Nucleus accumbens (tissue), 56 donors: ENCODE measurements at places on chromosomes 5 and 9.

DNA sequence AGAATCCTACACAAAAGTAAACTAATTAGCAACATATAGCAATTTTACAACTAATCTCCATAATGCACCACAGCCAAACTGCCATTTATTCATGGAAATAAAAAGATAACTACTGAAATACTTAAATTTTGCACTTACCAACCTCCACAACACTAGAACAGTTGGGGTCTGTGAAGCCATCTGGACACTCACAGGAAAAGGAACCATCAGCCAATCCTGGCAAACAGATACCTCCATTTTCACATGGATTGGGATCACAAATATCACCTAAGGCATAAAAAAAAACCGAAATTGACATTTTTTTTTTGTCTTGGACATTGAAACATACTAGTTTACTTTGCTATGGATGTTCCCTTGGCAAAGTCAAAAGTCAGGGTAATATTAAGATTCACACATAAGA is 130.7 kb downstream of the EDIL3 start:
- no peak for DNase-seq

DNA sequence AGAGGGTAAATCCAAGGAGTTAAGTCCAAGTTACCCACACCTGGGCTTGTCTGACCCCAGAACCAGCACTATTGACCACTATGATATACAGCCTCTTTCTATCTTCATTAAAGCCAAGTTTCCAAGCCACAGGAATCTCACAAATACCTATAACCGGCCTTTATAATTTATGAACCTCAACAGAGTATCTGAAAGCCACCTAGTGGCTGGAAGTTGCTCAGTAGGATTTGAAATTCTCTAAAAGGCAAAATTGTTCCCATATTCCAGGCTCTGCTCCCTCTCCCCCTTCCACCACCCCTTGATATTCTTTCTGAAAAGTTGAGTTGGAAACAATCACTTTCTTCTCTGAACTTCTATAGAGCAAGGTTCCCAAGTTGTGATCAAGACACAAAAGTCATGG is 106.4 kb upstream of the GPR151 start:
- DNase-seq: no peak

DNA sequence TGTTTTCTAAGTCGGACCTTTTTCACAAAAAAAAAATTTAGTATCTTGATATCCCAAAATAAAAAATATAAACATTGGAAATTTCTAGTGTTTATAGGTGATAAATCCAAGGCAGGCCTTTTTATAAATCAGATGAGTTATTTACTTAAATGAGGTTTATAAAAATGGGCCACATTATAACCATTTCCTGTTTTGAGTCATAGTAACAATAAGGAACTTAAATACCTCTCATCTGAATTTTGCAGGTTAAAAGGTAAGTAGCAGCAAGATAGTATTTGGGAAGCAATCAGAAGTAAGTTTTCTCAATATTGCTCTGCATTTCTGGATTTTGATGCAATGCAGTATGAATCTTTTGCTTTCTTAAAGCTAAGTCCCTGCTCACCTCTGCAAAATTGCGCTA is 3.9 kb downstream of the SPTAN1 start:
- DNase-seq: no peak

- no peak for DNase-seq
Observed at GRCh38 chr9:91099436-91099835, 262.3 kb downstream of the AUH start.

GRCh38 chr5:145920542-145921210 is 15.7 kb upstream of the SH3RF2 start:
- DNase-seq: no peak

GRCh38 chr9:27367175-27367798 is 70.3 kb upstream of the EQTN start:
- no peak for DNase-seq

DNA sequence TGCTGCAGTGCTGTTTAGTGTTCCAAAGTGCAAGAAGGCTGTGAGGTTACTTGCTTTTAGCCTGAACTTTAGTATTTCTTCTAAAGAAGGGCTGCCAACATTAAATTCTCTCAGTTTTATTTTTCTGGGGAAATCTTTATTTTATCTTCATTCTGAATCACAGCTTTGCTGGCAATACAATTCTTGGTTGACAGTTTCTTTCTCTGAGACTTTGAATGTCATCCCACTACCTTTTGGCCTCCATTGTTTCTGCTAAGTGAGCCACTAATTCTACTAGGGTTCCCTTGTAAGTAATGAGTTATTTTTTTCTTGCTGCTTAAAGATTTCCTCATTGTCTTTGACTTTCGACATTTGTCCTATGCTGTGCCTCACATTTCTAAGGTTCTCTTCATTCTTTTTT is 32.4 kb upstream of the SUSD1 start:
- DNase-seq: no peak

DNA sequence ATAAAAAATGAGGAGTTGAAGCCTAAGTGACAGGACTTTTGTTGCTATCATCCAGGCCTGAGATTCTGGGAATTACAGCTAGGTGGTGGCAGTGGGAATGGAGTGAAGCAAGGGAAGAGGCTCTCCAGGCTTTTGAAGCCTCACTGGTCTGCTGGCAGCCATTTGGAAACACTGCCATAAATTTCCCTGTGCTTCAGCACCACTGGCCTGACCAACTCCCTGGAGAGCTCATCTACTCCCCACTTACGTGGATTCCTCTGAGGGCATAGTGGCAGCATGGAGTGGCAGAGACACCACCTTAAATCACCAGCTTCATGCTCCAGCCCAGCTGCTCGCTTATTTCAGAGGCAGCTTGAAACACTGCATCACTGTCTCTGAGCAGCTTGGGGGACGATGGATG is 518.2 kb downstream of the TLR4 start:
- DNase-seq: no peak

DNA sequence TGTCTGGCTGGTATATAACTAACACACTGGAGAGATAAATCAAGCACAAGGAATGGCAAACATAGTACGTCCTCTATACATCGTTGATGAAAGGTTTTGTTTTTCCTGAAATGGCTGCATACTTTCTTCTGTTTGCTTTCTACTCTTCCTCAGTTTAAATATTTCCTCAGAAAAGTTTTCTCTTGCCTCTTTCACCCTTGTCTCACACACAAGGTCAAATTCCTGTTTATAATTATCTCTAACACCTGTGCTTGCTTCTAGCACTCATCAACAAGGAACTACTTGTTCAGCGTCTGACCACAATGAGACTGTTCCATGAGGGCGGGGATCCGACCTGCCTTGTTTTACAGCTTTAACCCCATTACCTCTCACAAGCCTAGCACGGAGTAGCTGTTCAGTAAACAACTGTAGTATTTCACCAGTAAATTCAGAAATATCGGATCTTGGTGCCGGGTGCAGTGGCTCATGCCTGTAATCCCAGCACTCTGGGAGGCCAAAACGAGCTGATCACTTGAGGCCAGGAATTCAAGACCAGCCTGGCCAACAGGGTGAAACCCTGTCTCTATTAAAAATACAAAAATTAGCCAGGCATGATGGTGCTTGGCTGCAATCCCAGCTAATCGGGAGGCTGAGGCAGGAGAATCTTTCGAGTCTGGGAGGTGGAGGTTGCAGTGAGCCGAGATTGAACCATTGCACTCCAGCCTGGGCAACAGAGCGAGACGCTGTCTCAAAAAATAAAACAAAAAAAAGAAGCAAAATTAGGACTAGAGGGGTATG is 37.0 kb downstream of the NR6A1 start:
- DNase-seq: no peak
